ENCODE measurements at places on chromosomes 1 and 21. TPM values are rescaled to one million over a fixed set of nuclear protein-coding genes. Genes with fewer than 3 reads are reported as not detected.
A peak's percentile ranks its signal among the peaks of the same experiment; 100 is the strongest.

GRCh38 chr21:41433566-41433965 lies 7.5 kb downstream of the MX1 start:
- DNase-seq = no peak

- DNase-seq = peak; percentile 36
Measured at GRCh38 chr1:48202030-48202752, 20.3 kb upstream of the SLC5A9 start.

DNA sequence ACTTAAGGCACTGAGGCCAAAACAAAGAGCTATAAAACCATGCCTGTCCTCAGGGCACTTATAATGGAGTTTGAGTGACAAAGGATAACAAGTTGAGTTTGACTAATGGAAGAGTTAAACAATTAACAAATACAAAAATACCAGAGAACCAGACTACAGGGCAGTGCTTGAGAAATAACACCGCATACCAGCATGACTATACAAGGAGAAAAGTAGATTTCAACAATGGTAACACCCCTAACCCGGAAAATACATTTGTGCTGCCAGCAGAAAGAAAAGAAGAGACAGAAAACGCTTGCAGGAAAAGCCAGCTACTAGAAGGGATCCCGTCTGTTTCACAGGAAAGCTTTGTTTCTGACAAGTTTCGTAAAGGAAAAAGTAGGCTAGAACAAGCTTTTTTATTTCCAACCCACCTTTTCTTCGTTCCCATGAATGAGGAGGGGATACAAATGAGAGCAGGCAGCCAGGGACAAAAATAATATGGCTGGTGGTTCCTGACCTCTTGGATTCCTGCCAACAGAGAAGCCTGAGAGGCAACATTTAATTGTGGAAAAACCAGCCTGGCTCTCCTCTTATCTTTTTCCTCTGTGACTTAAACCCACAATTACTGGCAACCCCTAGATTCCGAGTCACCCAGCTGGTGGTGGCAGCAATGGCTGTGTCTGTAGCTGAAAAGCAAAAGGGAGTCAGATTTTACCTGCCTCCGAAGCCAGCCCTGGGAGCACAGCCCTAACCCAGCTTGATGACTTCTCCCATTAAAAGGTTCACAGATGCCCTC lies 56.5 kb downstream of the WLS start:
- no peak for DNase-seq

The OR2L5 gene
- not detected for polyA plus RNA-seq

DNA sequence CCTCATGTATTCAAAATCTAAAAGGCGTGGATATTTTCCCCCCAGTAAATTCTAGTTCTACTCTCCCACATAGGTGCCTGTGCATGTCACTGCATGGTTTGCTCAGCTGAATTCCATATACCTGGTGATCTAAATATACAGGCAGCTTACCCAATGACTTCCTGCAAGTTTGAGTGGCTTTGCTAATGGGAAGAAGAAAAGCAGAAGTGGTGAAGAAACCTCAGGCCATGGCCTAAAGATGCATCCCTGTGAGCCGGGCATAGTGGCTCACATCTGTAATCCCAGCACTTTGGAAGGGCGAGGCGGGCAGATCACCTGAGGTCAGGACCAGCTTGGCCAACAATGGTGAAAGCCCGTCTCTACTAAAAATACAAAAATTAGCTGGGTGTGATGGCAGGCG lies 11.5 kb downstream of the SLC44A3 start:
- no peak for DNase-seq

Data from left renal cortex interstitium (tissue), 4 donors.